ENCODE measurements at places on chromosomes 5 and 9.

DNA sequence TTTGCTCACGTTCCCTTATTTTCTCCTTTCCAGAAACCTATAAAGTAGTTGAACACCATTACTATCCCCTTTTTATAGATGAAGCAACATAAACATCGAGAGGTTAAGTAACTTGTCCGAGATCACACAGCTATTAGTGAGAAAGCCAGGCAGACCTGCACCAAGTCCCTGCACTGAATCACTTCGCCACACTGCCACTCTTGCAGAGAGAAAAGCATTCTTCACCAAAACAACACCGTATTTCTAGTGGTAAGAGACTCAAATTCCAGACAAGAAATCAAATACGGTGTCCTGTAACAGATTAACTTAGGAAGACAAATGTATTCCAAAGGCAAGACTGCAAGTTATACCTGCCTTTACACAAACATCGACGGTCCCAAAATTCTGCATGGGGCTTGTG is 82.0 kb upstream of the DMRT1 start:
- DNase-seq = no peak

GRCh38 chr5:120682851-120683250 is 218.8 kb downstream of the PRR16 start:
- DNase-seq = peak; percentile 24

DNA sequence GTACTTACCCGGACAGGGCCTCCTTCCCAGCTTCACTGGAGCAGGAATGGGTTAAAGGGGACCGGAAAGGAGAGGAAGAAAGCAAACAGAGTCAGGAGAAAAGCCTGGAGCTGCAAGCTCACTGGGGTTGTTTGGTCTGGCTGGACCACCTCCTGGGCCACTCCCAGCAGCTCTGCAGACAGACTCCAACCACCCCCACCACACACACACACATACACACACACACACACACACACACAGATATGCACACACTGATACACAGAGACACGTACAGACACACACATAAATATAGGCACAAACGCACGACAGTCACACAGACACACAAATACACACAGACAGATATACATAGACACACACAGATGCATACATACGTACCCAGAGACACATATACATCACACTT is 34.9 kb upstream of the SYNPO start:
- DNase-seq = no peak

- DNase-seq = no peak
Measured at GRCh38 chr9:9522406-9522805, 1090.4 kb downstream of the PTPRD start.

DNA sequence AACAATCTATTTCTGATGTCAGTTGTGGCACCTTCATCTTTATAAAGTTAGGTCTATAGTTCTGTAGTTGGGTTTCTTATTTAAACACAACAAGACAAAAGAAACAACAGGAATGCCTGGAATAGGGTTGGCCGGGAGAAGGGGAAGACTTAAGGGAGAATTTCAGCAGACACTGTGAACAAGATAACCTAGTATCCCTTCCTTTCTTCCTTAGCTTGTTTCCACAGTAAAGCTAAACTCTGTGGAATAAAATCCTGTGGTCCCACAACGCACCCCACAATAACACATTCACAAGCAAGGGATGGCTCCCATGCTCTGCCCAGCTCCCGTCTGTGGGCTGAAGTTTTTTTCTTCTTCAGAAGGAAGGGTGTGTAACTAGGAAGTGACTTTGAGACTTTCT is 124.9 kb upstream of the SMARCA2 start:
- DNase-seq = no peak

- DNase-seq = no peak
Measured at GRCh38 chr5:148807851-148808250, 18.6 kb upstream of the ADRB2 start.

- DNase-seq = no peak
Measured at GRCh38 chr9:133803028-133803585, 65.0 kb upstream of the SARDH start.

- no peak for DNase-seq
Measured at GRCh38 chr9:97802276-97802675, 50.8 kb upstream of the FOXE1 start.

DNA sequence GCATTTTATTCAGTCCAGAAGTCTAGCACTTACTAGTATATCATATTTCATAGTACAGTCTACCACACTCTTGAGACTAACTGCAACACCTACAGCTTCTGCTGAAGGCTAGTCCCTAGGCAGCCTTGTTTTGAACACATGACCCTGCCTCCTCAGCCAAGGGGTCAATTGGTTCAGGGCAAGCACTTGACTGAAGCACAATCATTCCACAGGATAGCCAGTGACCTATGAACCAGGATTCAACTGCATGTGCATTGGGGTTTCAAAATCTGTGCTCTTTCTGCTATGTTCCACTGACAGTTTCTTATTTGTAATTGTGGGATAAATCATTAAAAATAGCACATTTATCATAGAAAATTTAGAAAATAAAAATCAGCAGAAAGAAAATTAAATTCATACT is 186.8 kb downstream of the TMEM161B start:
- no peak for DNase-seq

GRCh38 chr9:72464857-72465592 is 56.4 kb upstream of the TMC1 start:
- no peak for DNase-seq

DNA sequence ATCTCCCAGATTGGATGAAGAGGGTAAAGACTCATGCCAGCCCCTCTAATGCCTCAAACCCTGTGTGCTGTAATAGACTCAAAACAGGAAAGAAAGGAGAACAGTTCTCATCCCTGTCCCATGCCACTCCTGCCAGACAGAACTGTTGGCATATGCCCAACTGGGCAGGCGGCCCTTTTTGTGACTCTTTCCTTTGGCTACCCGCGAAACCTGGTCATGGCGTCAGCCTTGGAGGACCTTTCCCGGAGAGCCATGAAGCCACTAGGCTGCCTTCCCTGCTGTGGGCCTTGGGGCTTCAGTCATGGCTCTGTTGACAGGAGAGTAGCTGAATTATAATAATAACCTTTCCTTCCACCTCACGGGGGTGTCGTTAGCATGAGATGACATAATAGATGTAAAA is 75.9 kb upstream of the SEMA6A start:
- DNase-seq = no peak

- DNase-seq = no peak
Measured at GRCh38 chr9:976943-977837, 735 bp downstream of the DMRT3 start.

- DNase-seq = peak; percentile 67
Measured at GRCh38 chr5:146731909-146732659, 146.5 kb downstream of the PPP2R2B start.

DNA sequence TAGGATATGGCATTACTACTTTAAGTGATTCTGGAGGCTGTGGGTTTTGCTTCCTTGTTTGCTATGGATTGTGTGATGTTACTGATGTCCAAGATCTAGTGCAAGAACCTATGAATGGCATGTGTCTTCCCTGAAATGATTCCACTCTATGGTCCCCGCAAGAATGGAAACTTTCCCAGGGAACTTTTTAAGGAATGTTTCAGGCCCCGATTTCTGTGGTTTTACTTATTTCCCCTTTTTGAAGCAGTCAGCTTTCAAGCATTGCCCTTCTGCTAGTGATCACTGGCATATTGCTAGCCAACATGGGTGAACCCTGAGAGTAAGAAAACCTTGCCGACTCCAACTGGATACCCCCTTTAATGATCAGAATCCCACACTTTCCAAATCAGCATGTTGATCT is 26.6 kb upstream of the CD180 start:
- DNase-seq = no peak

GRCh38 chr5:156927545-156927944 is 35.5 kb downstream of the TIMD4 start:
- no peak for DNase-seq

- no peak for DNase-seq
Measured at GRCh38 chr5:57243286-57244137, 69.7 kb downstream of the GPBP1 start.

DNA sequence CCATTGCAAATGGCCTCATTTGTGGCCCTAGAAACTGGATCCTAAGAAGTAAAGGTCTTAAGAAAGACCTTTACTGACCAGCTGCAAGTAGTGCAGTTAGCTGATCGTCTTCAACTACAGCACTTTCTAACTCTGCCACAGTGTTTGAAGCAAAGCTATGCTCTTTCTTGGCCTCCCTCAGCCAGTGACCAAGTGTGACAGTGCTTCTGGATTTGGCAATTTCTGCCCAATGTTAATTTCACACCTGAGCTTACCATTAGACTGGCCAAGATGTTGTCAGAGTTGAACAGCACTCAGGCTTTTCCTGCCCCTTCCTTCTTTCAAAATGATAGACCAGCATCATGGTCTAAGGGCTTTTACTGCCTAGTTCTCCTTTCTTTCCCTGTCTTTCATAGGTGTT is 36.1 kb downstream of the UHRF2 start:
- DNase-seq = no peak

- DNase-seq = no peak
Measured at GRCh38 chr5:78339617-78340436, 20.6 kb upstream of the SCAMP1 start.

DNA sequence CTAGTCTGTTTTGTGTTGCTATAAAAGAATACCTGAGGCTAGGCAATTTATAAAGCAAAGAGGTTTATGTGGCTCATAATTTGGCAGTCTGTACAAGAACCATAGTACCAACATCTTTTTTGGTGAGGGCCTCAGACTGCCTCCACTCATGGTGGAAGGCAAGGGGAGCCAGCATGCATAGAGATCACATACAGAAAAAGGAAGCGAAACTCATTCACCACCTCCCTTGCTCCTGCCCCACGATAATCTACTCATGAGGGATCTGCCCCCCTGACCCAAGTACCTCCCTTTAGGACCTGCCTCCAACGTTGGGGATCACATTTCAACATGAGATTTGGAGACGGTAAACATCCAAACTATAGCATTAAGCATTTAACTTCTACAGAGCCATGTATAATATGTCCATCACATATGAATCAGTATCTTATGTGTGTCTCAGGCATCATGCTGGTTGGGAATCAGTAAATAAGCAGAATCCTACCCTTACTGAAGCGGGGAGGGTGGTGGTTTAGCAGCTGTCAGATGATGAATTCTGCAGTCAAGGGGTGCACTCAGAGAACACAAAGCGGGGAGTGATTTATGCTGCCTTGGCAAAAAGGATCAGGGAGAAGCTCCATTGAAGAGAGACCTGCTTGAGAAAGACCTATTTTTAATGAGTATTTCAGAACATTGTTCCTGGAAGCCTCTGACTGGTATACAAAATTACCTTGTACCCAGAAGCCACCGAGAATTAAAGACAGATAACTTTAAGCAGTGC is 34.8 kb downstream of the HMGXB3 start:
- no peak for DNase-seq

DNA sequence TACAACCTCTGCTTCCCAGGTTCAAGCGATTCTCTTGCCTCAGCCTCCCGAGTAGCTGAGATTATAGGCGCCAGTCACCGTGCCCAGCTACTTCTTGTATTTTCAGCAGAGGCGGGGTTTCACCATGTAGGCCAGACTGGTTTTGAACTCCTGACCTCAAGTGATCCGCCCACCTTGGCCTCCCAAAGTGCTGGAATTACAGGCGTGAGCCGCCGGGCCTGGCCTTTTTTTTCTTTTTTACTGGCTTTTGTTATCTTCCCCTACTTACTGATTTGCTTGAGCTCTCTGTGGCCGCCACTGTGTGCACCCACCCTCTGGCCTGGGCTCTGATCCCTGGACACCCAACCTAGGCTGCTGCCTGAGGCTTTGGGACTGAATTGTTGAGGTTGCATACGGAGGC is 60.3 kb downstream of the ANKRD33B start:
- DNase-seq = no peak

DNA sequence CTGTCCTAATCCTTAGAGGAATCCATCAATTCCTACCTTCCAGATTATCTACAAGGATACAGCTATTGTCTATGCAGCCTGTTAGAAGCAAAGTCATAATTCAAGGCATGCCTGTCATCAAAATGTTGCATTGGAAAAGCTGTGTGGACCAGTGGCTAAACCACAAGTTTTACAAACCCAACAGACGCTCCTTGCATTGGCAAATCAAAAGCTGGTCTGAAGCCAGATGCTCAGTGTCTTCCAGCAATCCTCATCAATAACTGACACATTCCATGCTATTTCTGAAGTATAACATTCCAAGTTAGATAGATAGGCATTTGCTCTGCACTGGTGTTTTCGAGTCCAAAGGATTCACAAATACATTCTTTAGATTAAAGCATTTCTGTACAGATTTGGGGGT is 213.6 kb downstream of the EBF1 start:
- DNase-seq = no peak

- no peak for DNase-seq
Measured at GRCh38 chr5:176446884-176447590, 1.1 kb upstream of the FAF2 start.

- DNase-seq = no peak
Measured at GRCh38 chr5:153794327-153794726, 244.4 kb downstream of the FAM114A2 start.

- no peak for DNase-seq
Measured at GRCh38 chr5:6856653-6857052, 143.4 kb downstream of the TENT4A start.

DNA sequence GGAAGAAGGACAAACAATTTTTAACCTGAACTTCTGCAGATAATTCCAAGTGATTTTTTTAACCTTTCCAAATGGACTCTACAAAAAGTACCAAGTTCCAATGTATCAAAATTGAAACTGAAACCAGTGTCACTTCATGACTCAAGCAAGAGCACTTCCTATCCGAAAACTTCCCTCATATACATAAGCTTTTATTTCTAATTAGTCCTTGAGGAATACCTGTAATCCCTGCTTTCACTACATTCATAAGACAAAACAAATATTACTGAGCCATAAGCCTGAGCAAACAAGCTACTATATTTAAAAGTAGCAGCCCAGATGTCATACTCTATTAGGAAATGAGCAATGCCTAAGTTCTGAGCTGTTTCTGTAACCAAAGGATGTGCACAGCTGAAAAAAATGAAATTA is 224.4 kb downstream of the EBF1 start:
- DNase-seq = no peak

GRCh38 chr5:65535529-65535987 is 27.4 kb downstream of the CENPK start:
- DNase-seq = no peak

DNA sequence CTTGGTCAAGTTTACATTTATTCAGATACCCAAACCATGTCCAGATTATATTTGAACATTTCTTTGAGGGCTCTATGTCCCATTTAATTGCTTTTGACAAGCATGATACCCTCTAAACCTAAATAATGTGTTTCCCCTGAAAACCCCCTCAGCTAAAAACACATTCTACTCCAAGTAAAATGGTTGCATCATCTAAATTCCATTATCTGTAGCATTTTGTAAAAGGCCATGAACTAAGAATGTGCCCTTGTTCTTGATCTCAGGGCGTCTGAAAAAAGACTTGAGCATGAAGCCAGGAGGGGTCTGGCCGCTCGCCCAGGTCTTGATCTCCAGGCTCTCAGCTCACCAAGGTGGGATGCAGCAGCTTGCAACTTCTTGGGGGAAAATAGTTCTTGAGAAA is 53.5 kb upstream of the ERCC6L2 start:
- DNase-seq = no peak
